Omental fat pad (tissue), 4 donors: ENCODE measurements at places on chromosomes 12 and 14. TPM values are rescaled to one million over a fixed set of nuclear protein-coding genes. Genes with fewer than 3 reads are reported as not detected.

DNA sequence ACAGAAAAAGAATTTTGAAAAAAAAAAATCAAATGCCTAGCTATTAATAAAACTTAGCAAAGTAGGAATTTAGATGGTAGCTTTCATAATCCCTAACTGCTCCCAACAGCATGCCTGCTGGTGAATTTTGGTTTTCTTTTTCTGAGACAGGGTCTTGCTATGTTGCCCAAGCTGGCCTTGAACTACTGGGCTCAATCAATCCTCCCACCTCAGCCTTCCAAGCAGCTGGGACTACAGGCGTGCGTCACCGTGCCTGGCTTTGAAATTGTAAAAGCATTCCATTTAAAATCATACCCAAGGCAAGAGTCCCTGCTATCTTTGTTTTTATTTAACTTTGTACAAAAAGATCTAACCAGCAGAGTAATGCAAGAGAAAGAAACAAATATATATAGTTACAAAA lies 20.7 kb downstream of the FBXO21 start:
- DNase-seq: no peak

DNA sequence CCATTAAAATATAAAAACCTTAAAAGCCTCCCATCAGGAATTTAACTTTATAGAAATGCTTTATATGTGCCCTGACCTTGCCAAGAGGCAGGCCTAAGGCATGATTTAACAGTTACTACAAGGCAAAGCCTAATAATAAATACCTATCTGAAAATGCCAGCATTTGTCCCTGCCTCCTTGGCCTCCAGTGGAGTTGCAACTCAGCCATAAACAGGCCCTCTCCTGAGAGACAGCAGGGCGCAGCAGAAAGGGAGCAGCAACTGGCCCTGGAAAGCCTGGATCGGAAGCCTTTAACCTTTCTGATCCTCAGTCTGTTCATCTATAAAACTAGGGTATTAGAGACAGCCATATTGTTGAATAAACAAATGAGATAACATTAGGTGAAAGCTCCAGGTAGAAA lies 324.4 kb downstream of the PAWR start:
- no peak for DNase-seq

DNA sequence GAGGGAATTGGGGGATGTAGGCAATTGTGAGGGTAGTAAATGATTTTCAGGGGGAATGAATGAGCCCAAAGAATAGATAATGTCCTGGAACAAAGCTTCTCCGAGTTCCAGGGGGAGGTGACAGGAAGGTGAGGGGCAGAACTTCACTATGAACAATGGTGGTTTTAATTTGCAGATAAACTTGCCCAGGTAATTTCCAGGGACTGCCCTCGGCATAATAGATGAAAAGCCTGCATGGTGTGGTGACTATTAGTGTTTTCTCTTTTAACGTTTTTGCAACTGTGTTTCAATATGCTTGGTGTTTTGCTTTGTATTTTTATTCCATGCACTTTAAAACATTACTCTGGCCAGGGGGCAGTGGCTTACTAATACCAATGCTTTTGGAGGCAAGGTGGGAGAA lies 325.2 kb upstream of the RGS6 start:
- no peak for DNase-seq

DNA sequence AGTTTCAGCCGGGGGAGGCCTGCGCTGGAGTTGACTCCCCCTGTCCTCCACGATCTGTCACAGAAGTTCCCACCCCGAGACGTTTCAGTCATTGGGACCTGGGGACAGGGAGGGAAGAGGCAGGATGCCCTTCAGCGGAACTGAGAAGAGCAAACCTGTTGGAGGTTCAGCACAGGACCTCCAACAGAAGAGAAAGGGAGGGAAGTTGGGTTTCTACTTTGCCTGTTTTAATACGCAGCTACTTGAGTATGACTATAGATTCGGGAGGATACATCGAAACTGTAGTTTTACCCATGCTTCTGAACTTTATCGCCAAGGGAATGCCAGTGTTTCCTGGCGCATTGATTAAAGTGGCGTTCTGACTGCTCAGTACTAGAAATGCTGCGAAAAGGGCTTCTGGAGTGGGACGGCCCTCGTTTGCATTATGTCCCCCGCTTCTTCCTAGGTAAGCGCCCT lies 2.3 kb upstream of the DUSP6 start:
- no peak for DNase-seq

The CDK17 gene
- total RNA-seq: 101 TPM

The LRTM2 gene
- not detected for total RNA-seq
